HepG2 (cell line): ENCODE measurements at places on chromosomes 2 and 18. TPM values are rescaled to one million over a fixed set of nuclear protein-coding genes. Genes with fewer than 3 reads are reported as not detected.

DNA sequence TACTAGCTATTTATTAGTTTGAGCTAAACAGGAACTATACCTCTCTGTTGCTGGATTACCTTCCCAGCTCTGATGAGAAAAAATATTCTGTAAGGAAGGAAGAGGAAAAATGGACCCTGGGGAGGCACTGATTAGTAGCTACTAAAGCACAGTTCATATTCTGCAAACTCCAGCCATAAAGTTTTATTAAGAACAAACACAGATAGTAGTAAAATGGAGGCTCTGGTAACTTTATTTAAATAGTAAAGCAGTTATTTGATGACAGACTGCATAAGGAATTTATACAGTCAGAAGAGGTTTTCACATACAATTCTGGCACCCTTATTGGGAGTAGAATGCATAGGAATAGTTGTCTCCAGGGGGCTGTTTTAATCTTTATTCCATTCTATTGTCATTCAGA, 84.1 kb downstream of the XIRP2 start:
- DNase-seq = no peak

DNA sequence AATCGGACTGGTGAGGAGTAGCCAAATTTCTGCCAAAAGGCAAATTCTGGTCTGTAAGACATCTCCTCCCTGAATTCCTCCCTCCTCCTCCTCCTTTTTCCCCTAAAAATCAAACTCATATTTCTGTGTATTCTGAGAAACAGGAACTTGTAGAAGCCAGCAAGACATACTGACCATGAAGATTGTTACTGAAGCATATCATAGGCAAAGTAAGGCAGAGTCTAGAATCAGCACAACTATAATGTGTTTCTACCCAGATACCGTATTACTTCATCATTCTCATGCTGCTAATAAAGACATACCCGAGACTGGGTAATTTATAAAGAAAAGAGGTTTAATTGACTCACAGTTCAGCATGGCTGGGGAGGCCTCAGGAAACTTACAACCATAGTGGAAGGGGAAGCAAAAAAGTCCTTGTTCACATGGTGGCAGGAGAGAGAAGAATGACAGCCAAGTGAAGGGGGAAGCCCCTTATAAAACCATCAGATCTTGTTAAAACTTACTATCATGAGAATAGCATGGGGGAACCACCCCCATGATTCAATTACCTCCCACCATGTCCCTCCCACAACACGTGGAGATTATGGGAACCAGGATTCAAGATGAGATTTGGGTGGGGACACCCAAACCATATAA, 24.9 kb upstream of the EPC2 start:
- DNase-seq = no peak

DNA sequence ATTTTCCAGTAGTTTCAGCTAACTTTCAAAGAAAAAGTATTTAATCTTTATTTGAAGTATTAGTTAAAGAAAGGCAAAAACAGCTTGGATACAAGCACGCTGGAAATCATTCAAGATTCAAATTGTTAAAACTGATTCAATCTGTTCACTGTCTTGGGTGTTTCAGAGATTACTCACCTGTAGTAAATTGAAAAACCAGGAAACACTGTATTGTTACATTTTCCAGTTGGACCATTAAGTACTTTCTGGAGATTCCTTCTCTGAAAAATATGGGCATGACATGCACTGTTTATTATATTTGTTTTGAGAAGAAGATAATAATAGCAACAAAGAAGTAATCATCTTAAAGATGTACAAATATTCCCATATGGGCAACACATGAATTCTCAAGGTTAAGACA, 196.1 kb downstream of the UBE2E3 start:
- DNase-seq = no peak

DNA sequence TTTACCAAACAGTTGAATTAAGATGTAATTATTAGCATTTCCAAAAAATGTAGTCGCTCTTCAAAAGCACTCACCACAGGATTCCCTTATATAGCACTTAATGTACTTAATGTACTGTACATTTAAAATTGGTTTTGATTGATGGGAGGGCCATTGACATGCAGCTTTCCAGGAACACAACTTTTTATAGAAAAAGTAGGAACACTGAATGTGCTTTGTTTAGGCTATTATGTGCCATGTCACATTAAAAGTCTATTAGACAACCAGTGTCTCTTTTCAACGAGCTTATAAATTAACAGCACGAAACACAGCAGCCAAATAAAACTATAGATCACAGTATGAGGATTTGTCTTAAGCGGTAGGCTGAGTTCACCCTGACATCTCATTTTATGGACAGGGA, 301.1 kb downstream of the PRKCE start:
- no peak for DNase-seq

GRCh38 chr2:32715391-32715841, 87.6 kb downstream of the TTC27 start:
- DNase-seq = no peak

- DNase-seq = no peak
Measured at GRCh38 chr2:120819720-120820210, 84.1 kb downstream of the GLI2 start.

GRCh38 chr2:78202986-78203670, 681.0 kb upstream of the LRRTM4 start:
- DNase-seq = no peak

GRCh38 chr2:127618551-127619202, 27.3 kb upstream of the GPR17 start:
- no peak for DNase-seq

DNA sequence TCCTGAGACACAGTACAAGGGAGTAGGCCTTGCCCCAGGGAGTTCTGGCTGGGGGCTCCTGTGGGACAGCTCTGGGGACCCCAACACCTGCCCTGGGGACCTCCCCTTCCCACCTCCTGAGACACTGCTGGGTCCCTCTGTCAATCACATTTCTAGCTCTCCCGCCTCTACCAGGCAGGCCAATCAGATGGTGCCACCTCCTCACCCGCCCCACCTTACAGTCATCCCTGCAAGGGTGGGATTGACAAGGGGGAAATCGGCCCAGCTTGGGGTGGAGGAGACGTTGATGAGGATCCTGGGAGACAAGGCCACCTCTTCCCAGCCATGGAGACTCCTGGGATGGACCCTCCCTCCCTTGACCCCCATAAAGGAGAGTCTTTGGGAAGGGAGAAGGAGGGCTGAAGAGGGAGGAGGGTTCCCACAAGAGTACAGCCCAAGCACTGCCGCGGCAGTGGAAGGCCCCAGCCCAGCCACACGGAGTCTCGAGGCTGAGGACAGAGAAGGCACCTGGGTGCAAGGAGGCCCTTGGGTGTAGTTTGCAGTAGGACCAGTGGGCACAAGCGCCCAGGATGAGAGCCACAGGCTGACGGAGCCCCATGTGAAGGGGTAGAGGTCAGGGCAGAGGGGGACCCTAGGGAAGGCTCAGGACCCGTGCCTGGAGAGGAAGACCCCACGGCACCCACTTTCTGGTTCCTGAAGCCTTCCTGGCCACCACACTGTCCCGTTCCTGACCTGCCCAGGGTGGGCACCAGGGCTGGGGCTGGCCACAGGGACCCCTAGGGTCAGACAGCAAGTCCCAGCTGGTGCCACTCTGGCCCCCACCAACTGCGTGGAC, 109.9 kb upstream of the OTOS start:
- DNase-seq = no peak

- DNase-seq = no peak
Measured at GRCh38 chr2:236579048-236579745, 9.6 kb downstream of the ACKR3 start.

- no peak for DNase-seq
Measured at GRCh38 chr18:75492852-75493251, 65.3 kb upstream of the SMIM21 start.

Gene ERBB4
- not detected in 2 replicates for total RNA-seq

Gene MAPK4
- total RNA-seq = not detected in 2 replicates
